ENCODE measurements at places on chromosomes 13 and 19. TPM values are rescaled to one million over a fixed set of nuclear protein-coding genes. Genes with fewer than 3 reads are reported as not detected.

DNA sequence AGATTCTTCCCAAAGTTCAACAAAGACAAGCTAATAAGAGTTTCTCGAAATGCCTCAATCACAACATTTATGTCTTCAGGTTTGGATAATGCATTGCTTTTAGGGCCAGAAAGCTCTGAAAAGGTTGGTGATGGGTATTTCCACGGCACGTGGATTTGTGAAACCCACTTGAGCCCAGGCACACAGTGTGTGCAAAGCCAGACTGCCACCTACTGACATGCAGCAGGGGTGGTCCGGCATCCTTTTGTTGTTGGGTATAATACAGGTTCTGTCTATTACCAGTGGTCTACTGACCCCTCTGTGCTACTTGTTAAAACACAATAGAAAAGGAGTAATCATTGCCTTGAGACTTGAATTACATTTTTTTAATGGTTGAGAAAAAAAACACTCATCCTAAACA lies 225.6 kb downstream of the RAP2A start:
- DNase-seq: no peak
- no peaks in the 10 kb centered on the region for H3K36me3 ChIP-seq
- no peaks in the 10 kb centered on the region for H3K27me3 ChIP-seq
- no peak overlapping the region for H3K27ac ChIP-seq
- H3K4me3 ChIP-seq: no peak overlapping the region
- H3K4me1 ChIP-seq: no peaks in the 10 kb centered on the region

DNA sequence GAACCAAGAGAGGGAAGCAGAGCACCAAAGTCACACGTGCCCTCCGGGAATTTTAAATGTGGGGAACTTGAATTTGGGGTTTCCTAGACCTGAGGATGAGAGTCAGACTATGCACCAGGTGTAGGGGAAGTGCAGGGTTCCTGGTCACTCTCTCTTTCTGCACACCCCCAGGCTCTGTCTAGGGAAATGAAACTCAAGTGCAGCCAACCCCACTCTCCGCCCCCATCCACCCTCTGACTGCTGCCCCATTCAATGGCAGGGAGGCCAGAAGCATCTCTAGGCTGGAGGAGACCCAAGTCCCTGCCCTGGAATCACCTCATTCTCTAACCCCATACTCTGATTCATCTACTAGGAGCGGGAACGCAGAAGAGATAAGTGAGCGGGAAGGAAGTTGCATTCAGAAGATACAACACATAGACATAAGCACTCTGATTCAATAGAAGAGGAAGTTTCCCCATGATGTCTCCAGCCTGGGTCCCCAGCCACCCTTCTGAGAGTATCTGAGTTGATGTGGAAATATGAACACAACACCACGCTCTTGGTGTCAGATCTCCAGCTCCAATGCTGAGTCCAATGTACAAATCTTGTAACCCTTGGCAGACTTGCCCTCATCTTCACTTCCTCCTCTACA lies 4.7 kb upstream of the SIGLEC14 start:
- H3K4me1 ChIP-seq: peaks cover 4% of the 10 kb centered on the region
- DNase-seq: peak; percentile 66
- no peak overlapping the region for H3K27ac ChIP-seq
- no peak overlapping the region for H3K4me3 ChIP-seq
- no peaks in the 10 kb centered on the region for H3K27me3 ChIP-seq
- H3K36me3 ChIP-seq: no peaks in the 10 kb centered on the region

The ANGPTL8 gene
- not detected for total RNA-seq

The ADM5 gene
- 2.1 TPM for total RNA-seq

The QPCTL gene
- 5.0 TPM for total RNA-seq

DNA sequence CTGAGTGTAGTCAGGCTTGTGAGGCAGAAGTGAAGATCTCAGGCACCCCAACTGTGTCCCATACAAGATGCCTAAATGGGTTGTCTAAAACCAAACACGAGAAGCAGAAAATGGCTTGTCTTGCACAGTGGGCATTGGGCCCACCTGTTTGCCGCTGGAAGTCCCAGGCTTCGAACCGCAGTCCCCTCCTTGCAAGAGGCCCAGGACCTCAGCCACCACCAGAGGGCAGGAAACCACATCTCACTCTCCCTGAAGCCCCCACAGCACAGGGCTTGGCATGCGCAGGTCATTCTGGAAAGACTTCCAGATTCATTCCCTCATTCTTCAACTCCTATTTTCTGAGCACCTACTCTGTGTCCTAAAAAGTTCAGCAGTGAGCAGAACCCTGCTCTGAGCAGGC lies 973.7 kb downstream of the UQCRFS1 start:
- H3K4me3 ChIP-seq: no peak overlapping the region
- H3K4me1 ChIP-seq: no peaks in the 10 kb centered on the region
- no peak for DNase-seq
- no peaks in the 10 kb centered on the region for H3K36me3 ChIP-seq
- no peak overlapping the region for H3K27ac ChIP-seq
- peaks cover 14% of the 10 kb centered on the region for H3K27me3 ChIP-seq

The LMTK3 gene
- total RNA-seq: 7.1 TPM

DNA sequence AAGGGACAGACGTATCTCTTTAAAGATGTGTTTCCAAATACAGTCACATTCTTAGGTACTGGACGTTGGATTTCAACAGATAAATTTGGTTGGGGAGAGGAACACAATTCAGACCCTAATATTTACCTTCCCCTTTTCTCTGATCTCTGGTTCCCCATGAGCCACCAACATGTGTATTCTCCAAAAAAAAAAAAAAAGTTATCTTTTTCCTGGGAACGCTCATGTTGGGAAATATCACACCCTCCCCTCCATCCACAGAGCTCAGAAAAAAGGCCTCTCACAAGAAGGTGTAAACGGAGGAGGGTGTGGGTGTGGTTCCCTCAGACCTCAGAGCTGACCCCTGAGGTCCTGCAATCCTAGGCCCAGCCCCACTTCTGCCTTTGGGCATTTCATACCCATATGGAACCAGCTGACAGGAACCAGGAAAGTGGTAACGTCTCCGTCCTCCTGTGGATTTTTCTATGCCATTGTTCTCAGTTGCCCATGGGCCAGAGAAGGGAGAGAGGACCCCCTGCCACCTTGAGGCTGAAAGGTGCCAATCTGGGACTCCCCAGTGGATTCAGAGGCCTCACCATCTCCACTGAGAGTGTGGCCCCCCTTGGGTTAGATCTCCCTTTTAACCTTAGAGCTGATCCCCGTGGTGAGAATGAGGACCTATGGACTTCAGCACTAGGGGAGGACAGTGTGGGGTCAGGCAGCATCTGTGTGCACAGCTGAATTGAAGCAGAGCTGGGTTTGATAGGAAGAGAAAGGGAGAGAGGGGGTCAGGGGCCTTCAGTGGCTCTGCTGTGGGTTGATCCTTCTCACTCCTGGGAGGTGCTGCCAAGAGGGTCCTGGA lies 8.4 kb upstream of the SIGLEC12 start:
- H3K36me3 ChIP-seq: no peaks in the 10 kb centered on the region
- H3K27me3 ChIP-seq: no peaks in the 10 kb centered on the region
- peaks cover 9% of the 10 kb centered on the region for H3K4me1 ChIP-seq

The FBXO17 gene
- total RNA-seq: 10.5 TPM

- DNase-seq: no peak
- H3K27ac ChIP-seq: no peak overlapping the region
- H3K4me3 ChIP-seq: no peak overlapping the region
- no peaks in the 10 kb centered on the region for H3K4me1 ChIP-seq
- peaks cover 89% of the 10 kb centered on the region for H3K36me3 ChIP-seq
- no peaks in the 10 kb centered on the region for H3K27me3 ChIP-seq
Measured at GRCh38 chr13:110173247-110173818, 133.6 kb downstream of the COL4A1 start.

DNA sequence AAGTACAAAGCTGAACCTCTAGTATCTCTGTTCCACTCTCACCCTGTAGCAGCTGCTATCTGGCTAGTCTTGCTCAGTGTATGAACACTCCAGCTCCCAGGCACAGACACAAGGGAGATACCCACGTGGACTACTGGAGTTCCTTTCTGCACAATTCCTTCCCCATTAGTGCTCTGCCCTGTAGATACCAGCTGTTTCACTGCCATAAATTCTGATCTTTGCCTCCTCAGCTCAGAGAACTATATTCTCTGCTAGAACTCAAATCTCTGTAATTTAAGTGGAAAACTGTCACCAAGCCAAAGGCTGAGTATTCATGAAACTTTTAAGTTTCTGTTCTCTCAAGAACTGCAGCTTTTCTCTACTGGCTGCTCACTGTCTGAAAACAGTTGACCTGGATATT lies 273.7 kb downstream of the DIAPH3 start:
- no peaks in the 10 kb centered on the region for H3K4me1 ChIP-seq
- DNase-seq: no peak
- H3K27ac ChIP-seq: no peak overlapping the region
- no peaks in the 10 kb centered on the region for H3K36me3 ChIP-seq
- H3K4me3 ChIP-seq: no peak overlapping the region
- H3K27me3 ChIP-seq: no peaks in the 10 kb centered on the region

GRCh38 chr19:41401483-41401882 lies 3.9 kb downstream of the BCKDHA start:
- H3K27ac ChIP-seq: peak overlapping the region; percentile 24
- DNase-seq: no peak
- H3K4me1 ChIP-seq: peaks cover 57% of the 10 kb centered on the region
- H3K4me3 ChIP-seq: no peak overlapping the region
- no peaks in the 10 kb centered on the region for H3K27me3 ChIP-seq

DNA sequence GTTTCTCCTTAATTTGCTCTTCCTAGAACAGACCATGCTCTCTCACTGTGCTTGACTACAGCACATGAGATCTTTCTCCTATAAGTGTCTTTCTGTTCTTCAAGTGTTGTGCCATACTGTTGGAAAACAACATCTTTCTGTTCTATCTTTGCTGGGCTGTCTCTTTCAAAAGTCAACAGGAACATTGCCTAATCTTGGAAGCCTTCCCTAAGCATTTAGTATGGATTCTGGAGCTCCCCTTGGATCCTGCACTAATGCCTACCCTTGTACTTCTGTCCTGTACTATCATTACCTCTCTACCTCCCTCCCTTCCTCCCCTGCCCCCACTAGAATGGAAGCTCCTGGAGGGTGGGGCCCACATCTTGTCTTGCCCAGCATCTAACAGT lies 26.8 kb downstream of the STARD13 start:
- no peak overlapping the region for H3K4me3 ChIP-seq
- no peaks in the 10 kb centered on the region for H3K27me3 ChIP-seq
- no peaks in the 10 kb centered on the region for H3K36me3 ChIP-seq
- H3K27ac ChIP-seq: peak overlapping the region; percentile 56
- H3K4me1 ChIP-seq: peaks cover 71% of the 10 kb centered on the region

The OR7C2 gene
- not detected for total RNA-seq

The GJB2 gene
- 0.77 TPM for total RNA-seq

GRCh38 chr13:112341976-112342735 lies 34.0 kb upstream of the SPACA7 start:
- H3K4me3 ChIP-seq: no peak overlapping the region
- DNase-seq: no peak
- H3K27me3 ChIP-seq: peaks cover 49% of the 10 kb centered on the region

The MEX3D gene
- 18.5 TPM for total RNA-seq

The NLRP4 gene
- total RNA-seq: not detected
